ENCODE measurements at places on chromosomes 6 and 20.
A peak's percentile ranks its signal among the peaks of the same experiment; 100 is the strongest.

DNA sequence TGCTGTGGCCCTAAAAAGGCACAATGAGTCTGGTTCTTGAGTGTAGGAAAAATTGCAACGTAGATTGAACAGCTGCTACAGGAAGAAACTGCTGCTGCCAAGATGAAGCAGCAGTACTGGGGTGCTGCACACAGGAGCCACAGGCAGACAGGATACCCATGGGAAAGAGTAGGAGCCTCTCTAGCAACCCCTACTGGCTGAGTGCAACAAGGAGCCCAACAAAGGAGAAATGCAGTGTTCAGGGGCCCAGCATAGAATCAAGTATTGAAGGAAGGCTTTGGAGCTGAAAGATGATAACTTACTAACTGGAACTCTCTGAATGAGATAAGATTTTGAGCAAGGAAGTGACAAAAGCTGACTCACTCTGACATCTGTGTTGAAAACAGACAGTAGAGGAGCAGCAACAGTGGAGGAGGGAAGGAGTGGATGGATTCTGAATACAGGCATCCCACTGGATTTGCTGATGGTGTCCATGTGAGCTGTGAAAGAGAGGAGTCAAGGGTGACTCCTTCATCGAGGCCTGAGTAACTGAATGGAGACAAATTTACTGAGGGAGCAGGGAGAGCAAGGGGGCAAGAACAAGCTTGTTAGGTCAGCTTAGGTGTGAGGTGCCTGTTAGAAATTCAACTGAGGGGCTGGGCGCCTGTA is 534.7 kb upstream of the JARID2 start:
- DNase-seq, result peak; percentile 69

GRCh38 chr6:70860045-70860444 is 96.8 kb downstream of the B3GAT2 start:
- DNase-seq, result no peak

DNA sequence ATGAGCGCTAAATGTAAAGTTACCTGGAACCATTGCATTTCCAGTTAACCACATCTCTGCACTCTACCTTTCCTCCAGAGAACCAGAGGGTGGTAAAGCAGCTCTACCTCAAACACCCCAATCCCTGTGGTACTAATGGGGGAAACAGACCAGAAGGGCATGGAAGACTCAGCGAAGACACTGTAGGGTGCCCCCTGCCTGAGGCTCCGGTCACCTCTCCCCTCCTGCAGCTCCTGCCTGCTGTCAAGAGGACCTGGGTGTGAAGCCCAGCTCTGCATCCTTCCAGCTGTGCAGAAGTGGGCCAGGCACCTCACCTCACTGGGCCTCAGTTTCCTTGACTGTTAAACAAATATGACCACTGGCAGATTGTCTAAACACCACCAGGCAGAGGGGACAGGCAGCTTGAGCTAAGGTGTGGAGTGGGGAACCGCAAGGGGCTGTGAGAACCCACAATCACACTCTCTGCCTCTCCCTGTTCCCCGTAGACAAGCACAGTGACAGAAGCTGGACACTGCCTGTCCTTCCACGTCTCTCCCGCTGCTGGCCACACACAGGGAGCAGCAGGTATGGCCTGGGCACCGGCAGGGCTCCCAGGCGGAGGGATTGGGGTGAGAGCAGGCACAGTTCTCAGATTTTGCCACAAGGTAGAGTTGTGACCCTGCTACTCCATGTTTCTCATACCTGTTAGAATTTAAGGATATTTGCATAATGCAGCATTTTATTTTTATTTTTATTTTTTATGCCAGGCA is 9.1 kb upstream of the BPIFA2 start:
- no peak for DNase-seq

GRCh38 chr6:9503111-9503761 is 911.6 kb downstream of the TFAP2A start:
- no peak for DNase-seq

DNA sequence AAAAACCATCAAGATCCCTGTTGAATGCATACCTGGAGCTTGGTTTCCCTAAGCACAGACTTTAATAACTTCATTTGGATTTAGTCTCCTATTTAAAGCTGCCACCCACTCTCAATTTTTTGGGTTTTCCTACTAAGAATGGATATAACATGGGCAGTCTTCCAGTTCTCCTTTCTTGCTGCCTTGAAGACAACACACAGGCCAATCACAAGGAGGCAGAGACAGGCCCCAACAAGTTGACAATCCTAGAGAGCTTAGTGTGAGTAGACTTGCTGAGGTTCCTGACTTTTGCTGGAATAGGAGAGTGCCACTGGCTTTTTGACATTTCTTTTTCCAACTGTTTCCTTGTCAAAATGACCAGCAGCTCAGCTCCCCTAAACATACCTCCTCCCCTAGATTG is 112.3 kb upstream of the ESR1 start:
- DNase-seq, result no peak

DNA sequence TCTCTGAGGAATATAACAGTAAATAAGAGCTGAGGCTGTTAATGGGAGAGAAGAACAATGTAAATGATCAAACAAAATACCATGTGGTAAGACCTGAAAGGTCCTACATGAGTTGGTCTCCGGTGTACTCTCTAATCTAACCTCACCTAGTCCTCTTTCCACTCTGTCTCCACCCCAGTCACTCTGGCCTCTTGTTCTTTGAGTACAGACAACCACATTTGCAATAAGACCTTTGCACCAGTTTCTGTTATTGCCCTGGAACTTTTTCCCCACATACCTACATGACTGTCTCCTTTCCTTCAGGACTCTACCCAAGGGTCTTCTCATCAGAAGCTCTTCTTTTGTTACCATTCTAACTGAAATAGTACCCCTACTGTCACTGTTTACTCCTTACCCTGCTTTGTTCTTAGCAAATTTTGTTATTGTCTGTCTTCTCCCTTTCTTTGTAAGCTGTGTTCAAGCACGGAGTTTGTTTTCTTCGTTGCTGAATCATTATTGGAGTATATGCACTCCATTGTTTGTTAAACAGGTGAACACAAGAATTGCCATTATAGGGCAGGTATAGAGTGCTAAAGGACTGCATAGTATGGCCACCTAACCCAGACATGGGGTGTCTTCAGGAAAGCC is 37.3 kb downstream of the MAPK14 start:
- no peak for DNase-seq

DNA sequence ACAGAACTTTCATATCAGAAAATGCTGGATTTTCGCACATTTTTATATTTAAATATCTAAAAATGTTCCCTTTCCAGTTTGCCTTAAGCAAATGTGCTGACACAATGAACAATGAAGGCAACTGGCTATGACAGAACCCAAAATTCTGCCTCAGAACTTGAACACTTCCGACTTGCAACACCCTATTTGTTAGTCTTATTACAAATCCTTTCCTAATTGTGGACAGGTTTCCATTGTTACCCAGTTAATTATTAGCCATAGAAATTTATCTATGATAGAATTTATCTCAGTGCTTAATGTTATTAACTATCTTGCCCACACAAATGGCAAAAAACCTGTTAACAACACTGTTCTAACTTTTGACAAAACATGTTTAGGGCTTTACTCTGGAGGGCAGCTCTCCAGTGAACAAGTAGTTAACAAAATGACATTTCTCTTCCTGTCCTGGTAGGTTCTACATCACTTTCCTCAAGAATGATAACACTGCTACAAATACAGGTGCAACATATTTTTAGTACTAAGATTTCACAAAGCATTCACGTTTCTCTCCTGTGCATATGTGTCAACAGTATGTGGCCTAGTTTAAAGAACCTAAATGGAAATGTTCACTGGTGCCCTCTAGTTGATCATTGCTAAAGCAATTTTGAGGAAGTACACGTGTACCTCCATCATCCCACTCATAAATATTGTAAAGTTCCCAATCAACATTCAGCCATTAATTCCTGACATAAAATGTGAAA is 58.4 kb downstream of the HIVEP2 start:
- DNase-seq, result no peak

- DNase-seq, result no peak
Observed at GRCh38 chr20:54170963-54171362, 2.8 kb downstream of the CYP24A1 start.

GRCh38 chr20:48191200-48191599 is 405.9 kb upstream of the SULF2 start:
- no peak for DNase-seq

GRCh38 chr6:16572943-16573342 is 188.3 kb downstream of the ATXN1 start:
- no peak for DNase-seq

- DNase-seq, result no peak
Observed at GRCh38 chr6:159094444-159095252, 49.9 kb upstream of the TAGAP start.

- DNase-seq, result no peak
Observed at GRCh38 chr20:15930311-15931305, 642.6 kb downstream of the KIF16B start.

- no peak for DNase-seq
Observed at GRCh38 chr6:33708516-33709204, 2.8 kb downstream of the UQCC2 start.

DNA sequence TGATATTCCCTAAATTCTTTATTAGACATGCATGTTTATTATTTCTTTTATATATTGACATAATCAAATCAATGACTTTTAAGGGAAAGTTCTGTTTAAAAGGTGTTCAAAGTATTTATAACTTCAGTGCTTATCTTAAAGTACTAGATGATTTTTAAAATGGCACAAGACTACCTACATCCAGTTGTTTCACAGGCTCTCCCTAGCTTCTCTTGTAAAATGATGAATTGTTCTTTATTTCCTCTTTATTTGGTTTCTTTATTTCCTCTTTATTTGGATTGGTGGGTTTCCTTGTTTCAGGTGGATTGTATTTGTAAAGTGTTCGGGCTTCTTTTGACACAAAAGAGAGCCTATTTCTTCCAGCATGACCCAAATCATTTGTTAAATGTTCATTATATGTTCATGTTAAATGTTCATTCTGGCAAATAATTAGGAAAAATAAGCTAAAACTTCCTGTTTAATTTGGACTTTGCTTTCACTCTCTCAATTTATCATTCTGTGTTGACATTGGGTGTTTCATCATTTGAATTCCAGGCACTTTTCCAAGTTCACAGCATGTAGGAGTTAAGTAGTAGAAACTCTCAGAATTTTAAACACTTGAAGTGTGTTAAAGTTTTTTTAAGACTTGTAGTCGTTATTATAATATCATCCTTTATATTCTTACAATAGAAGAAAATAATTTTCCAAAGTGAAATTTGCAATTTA is 24.6 kb downstream of the MLIP start:
- DNase-seq, result no peak

DNA sequence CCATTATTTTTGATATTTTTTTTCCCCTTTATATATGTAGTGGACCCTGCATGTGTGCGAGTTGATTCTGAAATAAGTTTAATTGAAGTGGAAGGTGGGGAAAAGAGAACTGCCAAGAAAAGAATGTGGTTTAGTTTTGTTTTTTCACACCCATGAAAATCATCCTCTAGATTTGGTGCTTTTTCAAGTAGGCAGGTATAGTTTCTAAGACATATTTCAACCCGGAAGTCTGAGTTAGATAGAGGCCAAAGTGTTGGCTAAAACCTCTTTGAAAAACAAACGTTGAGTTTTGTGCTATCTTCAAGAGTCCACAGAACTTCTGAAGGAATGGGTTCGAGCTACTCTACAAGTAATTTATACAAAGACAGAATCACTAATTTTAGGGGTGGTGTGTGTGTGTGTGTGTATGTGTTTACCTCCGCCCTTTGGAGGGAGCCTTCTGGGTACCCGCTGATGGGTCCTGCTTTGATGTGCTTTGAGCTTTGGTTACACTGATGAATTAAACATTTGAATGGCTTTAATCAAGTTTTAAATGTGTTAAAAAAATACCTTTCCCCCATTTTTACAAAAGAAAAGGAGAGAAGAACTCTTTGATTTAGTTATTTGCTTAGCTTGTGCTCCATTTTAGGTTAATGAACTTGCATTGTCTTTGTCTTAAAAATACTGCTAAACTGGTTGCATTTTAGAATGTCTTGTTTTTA is 2.5 kb downstream of the RREB1 start:
- DNase-seq, result no peak

GRCh38 chr6:134846031-134846430 is 103.9 kb downstream of the ALDH8A1 start:
- no peak for DNase-seq

DNA sequence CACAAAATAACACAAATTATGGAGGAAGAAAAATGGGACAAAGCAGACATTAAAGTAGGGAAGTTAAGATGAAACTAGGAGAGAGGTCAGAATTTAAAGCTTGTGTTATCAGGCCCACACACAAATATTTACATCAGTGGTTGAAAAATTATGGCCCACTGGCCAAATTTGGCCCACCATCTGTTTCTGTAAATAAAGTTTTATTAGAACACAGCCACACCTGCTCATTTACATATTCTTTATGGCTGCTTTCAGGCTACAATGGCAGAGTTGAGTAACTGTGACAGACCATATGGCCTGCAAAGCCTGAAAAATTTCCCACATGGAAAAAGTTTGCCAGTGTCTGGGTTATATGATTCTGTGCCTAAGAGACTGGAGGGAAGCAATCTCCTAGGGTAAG is 49.0 kb downstream of the SLC22A23 start:
- no peak for DNase-seq

GRCh38 chr20:43948455-43948854 is 33.8 kb downstream of the TOX2 start:
- no peak for DNase-seq

GRCh38 chr6:124203101-124203811 is 399.6 kb downstream of the NKAIN2 start:
- no peak for DNase-seq

GRCh38 chr6:16639684-16640480 is 121.4 kb downstream of the ATXN1 start:
- peak; percentile 42 for DNase-seq

DNA sequence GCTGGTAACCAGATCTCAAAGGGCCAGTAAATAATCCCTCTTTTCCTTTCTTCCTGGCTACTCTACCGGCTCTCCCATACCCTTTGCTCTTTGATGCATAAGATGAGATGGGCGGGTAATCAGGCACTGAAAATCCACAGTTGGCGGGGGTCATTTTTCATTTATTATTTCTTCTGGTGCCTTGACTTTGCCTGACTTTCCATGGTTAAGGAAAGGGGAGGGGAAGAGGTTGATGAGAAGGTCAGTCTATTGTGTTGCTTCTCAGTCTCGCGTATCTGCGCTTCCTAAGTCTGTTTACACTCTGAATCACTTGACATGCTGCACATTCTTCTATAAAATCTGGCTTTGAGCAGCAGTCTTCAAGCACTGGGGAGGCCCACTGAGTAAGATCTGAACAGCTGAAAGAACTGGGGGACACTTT is 121.1 kb upstream of the HDGFL1 start:
- no peak for DNase-seq

- DNase-seq, result peak; percentile 17
Observed at GRCh38 chr20:37901654-37902503, 1.0 kb upstream of the VSTM2L start.

GRCh38 chr20:62797671-62798532 is 1.6 kb downstream of the MRGBP start:
- no peak for DNase-seq

- no peak for DNase-seq
Observed at GRCh38 chr20:20628314-20628713, 84.1 kb downstream of the RALGAPA2 start.

All from HFF-Myc (cell line).